SK-MEL-5 (cell line): ENCODE measurements at places on chromosomes 7 and 10.

- DNase-seq = no peak
Observed at GRCh38 chr10:73914036-73914435, 3.1 kb downstream of the PLAU start.

DNA sequence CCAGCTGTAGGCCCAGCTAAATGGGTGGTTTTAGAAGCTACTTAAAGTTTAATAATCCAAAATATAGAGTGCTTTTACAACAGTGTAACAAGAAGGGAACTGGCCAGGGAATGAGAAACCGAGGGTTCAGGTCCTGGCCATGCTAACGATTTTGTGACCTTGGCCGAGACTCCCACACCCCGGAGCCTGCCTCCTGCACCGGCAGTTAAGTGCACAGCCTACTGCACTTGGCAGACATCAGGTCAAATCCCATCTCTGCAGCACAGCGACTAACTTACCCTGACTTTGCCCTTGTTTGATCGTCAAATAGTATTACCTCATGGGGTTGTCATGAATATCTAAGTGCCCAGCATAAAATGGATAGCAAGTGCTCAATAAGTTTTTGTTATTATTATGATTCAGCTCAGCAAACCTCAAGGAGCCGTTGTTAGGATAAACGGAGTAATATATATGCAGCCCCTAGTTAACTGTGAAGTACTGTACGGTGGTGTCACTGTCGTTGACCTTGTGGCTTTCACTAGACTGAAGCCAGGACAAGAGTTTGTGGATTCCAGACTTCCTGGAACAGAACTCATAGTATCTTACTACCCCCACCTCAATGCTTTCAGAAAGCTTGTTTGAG is 35.5 kb downstream of the LYZL1 start:
- DNase-seq = no peak

DNA sequence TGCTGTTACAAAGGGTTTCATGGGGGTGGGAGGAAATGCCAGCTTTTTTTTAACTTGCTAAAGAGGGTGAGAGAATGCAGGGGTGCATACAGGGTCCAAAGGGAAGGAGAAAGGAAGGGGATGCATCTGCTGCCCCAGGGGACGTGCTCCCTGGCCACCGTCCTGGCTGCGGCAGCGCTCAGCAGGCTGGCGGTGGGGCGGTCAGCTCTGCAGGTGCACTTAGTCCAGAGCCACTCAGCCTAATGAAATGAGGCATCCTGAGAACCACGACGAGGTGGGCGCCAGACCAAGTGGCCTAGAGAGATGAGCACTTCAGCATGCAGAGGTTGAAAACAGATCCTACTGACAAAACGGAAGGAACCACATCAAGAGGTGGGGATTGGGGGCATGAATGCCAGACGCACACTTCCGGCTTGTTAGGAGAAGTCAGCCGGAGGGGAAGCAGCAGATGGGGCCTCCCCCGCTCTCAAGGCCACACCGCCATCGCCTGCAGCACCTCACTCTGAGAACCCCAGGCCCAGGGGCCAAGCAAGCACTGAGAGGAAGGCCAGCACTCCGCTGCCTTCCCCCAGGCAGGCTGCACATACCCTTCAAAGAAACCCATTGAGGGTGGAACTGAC is 94.5 kb downstream of the MAD1L1 start:
- DNase-seq = no peak

DNA sequence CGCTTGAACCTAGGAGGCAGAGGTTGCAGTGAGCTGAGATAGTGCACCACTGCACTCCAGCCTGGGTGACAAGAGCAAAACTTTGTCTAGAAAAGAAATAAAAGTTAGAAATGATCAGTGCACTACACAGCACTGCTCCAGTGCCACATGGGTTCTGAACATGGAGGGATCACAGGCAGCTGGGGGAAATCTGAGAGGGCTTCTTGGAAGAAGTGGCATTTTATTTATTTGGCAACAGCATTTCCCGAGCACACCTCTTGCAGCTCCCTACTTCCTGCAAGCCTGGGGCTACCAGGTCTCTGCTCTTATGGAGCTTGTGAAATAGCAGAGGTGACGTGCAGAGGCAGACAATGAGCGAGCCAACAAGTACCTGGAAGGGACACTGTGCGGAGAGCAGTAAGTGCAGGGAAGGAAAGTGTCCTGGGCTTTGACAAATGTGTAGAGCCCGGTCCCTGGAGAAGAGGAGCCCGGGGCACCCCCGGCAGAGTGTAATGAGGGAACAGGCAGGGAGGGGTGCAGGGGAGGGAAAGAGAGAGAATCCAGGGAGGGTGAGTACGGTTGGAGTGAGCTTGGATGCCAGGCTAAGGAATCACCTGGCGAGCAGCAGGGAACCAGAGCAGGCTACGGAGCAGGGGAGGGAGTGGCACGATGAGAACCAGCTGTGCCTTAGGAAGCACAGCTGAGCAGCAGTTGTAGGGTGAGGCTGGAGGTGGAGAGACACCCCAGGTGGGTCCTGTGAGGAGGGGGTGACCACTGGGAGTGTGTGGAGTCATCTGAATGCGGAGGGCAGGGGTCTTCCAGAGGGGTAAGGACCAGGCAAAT is 104.6 kb upstream of the CTBP2 start:
- no peak for DNase-seq

- DNase-seq = no peak
Observed at GRCh38 chr10:95482501-95483233, 78.5 kb downstream of the SORBS1 start.

DNA sequence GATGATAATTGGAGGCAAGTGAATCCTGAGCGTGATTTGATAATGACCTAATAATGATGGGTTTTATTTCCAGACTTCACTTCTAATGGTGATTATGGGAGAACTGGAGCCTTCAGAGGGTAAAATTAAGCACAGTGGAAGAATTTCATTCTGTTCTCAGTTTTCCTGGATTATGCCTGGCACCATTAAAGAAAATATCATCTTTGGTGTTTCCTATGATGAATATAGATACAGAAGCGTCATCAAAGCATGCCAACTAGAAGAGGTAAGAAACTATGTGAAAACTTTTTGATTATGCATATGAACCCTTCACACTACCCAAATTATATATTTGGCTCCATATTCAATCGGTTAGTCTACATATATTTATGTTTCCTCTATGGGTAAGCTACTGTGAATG is 79.6 kb downstream of the CFTR start:
- no peak for DNase-seq

DNA sequence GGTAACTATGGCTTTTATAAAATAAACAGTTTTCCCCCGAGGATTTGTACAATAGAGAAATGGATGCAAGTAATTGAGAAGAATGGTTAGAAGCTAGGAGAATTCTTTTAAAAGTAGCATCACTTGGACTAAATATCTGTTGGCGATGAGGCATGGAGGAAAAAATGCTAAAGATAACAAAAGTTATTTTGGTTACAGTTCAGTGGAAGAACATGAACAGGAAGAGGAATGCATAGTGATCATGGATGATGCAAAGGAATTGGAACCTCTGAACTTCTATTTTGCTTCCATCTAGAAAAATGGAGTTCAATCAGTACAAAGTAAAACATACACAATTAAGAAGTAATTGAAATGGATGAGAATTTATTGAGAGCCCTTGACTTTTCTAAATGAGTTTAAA is 32.9 kb downstream of the ENTPD1 start:
- DNase-seq = no peak

- peak; percentile 76 for DNase-seq
Observed at GRCh38 chr10:81873932-81874816, 820 bp upstream of the NRG3 start.

GRCh38 chr10:133401981-133402725 is 8.2 kb downstream of the MTG1 start:
- DNase-seq = no peak

DNA sequence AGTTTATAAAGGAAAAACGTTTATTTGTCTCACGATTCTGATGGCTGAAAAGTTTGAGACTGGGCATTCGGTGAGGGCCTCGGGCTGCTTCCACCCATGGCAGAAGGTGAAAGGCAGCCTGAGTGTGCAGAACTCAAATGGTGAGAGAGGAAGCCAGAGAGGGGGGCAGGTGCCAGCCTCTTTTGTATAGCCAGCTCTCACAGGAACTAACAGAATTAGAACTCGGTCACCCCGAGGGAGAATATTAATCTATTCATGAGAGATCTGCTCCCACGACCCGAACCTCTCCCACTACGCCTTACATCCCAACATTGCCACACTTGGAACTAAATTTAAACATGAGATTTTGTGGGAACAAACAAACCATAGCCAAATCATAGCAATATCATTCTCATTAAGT is 112.6 kb downstream of the ZPBP start:
- no peak for DNase-seq

- no peak for DNase-seq
Observed at GRCh38 chr10:7111561-7111960, 299.3 kb downstream of the SFMBT2 start.

- no peak for DNase-seq
Observed at GRCh38 chr7:5428478-5429252, 5.0 kb upstream of the TNRC18 start.

GRCh38 chr7:36961693-36962092 is 237.4 kb upstream of the AOAH start:
- no peak for DNase-seq

GRCh38 chr10:113932854-113933253 is 78.4 kb downstream of the NHLRC2 start:
- no peak for DNase-seq

GRCh38 chr10:77430530-77430929 is 207.1 kb downstream of the KCNMA1 start:
- DNase-seq = no peak

- peak; percentile 37 for DNase-seq
Observed at GRCh38 chr7:28128608-28129007, 52.0 kb downstream of the JAZF1 start.

DNA sequence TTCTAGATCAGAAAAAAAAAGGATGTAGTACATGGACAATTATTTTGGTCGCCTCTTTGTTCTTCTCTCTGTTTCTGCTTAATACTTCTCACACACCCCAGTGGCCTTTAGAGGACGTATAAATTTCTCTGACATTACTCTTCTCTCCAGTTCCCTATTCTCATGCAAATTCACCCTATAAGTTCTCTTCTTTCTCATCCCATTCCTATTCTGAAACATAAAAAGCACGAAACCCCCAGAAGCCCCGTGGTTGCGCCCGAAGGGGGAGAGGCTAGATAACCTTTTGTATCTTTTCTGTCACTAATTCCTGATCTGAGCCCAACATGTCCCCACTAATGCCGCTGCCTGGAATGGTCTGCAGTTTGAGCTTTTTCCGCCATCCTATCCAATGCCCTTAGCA is 136.9 kb downstream of the SKIDA1 start:
- no peak for DNase-seq

DNA sequence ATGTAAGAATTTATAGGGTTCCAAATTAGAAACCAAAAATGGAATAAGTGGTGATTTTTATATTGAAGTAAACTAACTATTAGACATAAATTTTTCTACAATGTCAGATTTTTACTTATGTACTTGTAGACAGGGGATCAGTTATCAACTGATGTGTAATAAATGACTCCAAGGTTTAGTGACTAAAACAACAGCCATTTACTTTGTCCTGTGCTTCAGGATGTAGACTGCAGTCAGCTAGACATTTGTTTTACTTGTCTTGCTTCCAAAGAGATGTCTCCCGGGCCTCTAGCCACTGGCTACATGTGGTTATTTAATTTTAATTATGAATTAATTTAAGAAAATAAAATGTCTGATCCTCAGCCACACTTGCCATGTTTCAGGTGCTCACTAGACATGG is 249.7 kb upstream of the IGFBP3 start:
- no peak for DNase-seq

- DNase-seq = no peak
Observed at GRCh38 chr10:46514431-46514861, 42.0 kb downstream of the GPRIN2 start.

DNA sequence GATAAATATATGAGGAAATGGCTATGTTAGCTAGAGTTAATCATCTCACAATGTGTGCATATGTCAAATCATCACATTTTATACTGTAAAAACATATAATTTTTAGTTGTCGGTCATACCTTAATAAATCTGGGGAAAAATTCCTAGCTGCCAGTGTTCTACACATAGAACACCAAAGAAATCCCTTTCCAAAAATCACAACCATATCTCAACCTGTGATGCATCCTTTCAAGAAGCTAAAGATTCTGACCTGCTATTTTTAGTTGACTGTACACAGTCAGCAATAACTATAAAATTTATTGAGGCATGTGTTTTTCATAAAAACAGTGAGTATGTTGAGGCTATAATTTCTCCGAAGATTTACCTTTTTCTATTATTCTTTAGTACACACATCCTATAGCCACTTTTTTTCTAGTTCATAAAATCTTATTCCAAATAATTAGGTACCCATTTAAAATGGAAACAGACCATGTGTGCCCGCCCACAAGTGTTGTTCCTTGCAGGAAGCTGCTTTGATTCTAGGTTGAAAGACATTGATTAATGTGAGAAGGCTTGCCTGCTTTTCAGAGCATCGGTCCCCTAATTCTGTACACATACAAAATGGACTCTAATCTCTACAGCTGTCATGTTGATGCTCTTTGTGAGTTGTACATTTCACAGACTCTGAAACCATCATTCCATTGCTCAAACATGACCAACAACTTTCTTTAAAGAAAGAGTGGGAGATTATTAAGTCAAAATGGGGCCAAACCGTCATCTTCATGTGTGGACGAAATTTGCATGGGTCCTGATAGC is 117.5 kb upstream of the LRRN3 start:
- no peak for DNase-seq

- DNase-seq = no peak
Observed at GRCh38 chr10:48254750-48255512, 19.6 kb downstream of the FRMPD2 start.

- no peak for DNase-seq
Observed at GRCh38 chr10:104026762-104027161, 58.9 kb downstream of the COL17A1 start.

DNA sequence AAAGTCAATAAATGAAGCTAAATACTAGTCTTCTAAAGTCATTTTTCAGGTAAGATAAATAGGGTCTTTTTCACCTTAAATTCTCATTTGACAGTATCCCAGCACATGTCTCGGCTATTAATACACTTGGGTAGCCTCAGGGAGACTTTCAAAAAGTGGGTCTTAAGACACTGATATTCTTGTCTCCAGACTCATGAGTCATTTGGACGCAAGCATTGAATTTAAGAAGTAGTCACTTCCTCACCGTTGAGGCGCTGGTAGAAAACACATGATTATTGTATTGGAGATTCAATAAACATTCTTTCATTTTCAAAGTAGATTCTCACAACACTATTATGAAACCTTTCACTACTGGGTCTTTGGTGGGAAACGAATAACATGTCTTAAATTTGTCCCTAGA is 108.9 kb upstream of the SP8 start:
- peak; percentile 100 for DNase-seq

- DNase-seq = no peak
Observed at GRCh38 chr10:129683519-129683918, 216.5 kb downstream of the MGMT start.

DNA sequence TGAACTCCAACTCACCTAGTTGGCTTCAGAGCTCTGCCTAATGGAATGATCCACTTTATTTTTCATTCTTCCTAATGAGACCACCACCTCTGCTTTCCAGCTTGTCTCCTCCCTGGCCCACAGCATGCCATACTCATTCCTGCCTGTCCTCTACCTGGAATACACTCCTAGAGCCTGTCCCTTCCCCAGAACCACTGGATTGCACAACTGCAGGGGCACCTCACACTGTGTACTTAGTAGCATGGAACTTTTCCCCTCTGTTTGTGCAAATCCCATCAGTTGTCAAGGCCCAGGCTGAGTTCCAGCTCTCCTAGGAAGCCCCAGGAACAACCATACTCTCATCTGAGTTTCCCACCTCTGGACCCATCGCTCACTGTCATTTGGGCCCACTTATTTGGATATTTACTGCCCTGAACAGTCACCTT is 15.6 kb downstream of the ALDH18A1 start:
- no peak for DNase-seq
